ENCODE measurements at places on chromosomes 11 and 22.

GRCh38 chr11:13962562-13963168 is at the start of gene SPON1:
SPON1 (plus strand) TSS chr11:13962723; CDS start chr11:13962905, 182 bp downstream.
- ATAC-seq, result peak; percentile 54

- ATAC-seq, result no peak
Observed at GRCh38 chr11:128824191-128825049, 42.7 kb downstream of the KCNJ1 start.

- peak; percentile 44 for ATAC-seq
Observed at GRCh38 chr11:32893343-32894148, 935 bp downstream of the QSER1 start.

DNA sequence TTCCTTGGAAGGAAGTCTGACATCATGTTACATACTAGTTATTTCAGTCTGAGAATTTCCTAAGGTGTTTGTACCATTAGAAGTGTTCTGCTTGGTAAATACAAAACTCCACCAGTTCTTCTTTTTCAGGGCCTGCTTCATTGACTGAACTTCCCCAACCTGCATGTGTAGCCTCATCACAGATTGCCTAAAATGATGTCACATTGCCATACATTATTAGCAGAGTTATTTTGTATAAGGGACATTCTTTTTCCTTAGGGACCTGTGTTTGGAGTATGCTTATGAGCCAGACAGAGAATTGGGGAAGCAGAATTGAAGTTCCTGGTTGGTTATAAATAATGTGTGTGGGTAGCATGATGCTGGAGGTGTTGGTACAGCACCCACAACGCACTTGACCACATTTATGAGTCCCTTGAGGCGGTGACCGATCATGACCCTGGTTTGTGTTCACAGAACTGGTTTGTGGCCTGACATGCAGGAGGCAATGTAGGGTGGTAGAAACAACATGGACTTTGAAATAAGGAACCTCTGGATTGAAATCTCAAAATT is 16.4 kb upstream of the MMP7 start:
- ATAC-seq, result peak; percentile 57

DNA sequence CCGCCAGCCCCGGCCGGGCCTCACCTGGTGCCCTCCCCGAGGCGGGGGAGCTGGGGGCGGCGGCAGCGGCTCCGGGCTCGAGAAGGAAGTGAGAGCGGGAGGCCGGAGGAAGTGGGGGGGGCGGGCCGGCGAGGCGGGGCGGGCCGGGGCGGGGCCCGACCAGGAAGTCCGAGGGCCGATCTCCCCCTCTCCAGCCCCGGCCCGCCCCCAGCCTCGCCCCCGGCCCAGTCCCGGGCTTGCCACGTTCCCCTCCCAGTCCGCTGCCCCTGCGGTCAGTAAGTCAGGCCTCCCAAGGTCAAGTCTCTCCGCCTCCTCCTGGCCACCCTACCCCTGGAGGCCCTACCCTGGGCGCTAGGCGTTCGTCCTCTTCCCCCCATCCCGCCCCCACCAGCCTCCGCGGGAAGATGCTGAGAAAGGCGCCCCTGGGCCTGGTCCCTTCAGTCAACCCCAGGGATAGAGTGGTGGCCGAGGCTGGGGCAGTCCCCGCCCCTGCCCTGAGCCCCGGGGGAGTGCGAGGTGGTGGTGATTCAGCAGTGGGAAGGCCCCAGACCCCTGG is at the start of gene RHOG:
Gene RHOG (minus strand): TSS at position 90 of the 556 bp plus-strand sequence. CDS start 12,821 bp downstream, outside the sequence.
- ATAC-seq, result peak; percentile 88

DNA sequence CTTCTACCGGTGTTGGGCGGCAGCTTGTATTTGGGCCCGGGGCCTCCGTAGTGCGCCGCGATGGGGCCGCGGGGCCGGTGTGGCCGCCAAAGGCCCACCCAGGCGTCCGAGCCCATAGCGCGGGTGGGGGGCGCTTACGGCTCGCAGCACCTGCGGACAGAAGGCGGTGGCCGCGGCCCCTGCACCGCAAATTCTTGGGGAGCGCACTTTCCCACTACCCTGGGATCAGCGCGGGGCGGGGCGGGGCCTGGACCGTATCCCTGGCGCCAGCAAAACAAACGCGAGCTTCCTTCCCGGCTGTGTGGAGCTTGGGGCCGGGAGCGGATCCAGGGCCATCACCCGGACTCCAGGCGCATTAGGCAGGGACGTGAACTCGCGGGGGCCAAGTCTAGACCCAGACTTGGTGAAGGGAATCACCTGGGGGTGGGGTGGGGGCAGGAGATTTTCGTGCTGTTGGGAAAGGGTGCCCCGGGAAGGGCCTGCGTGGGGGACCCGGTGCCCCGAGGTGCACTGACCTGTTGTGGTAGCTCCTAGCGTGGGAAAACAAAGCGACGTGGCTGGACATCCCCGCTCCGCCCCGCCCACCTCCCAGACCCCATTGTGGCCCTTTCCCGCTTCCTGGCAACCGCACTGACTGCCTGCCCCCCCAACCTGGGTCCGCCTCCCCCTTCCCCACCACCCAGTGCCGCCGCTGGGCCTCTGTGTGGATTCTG is 2.3 kb upstream of the TYMP start:
- no peak for ATAC-seq

- no peak for ATAC-seq
Observed at GRCh38 chr11:80899381-80899780, 1458.6 kb upstream of the TENM4 start.

DNA sequence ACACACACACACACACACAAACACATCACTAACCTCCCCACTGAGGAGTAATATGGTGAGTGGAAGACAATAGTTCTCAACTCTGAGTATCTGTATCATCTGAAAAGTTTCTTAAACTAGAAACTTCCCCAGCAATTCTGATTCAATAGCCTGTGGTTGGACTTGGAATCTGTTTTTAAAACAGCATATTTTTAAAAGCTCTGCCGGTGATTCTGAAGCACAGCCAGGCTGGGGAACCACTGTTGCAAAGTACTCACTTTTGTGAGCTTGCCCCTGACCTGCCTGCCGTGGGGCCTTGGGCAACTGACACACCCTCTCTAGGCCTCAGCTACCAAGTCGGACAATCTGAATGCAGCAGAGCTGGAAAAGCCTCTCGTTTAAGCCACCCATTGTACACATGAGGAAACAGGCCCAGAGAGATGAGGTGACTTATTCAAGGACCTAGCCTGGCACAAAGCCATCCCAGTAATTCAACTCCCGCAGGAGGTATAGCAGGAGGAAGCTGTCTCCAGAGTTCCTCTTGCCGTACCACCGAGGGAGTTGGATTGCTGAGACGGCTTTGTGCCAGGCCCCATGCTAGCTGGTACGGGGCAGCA is 8.9 kb downstream of the SLC15A3 start:
- no peak for ATAC-seq

- ATAC-seq, result no peak
Observed at GRCh38 chr22:33314316-33314715, 256.1 kb upstream of the SYN3 start.

- ATAC-seq, result no peak
Observed at GRCh38 chr11:64650923-64651523, 60.0 kb downstream of the SLC22A12 start.

- no peak for ATAC-seq
Observed at GRCh38 chr11:46277313-46277621, 195 bp upstream of the CREB3L1 start.

DNA sequence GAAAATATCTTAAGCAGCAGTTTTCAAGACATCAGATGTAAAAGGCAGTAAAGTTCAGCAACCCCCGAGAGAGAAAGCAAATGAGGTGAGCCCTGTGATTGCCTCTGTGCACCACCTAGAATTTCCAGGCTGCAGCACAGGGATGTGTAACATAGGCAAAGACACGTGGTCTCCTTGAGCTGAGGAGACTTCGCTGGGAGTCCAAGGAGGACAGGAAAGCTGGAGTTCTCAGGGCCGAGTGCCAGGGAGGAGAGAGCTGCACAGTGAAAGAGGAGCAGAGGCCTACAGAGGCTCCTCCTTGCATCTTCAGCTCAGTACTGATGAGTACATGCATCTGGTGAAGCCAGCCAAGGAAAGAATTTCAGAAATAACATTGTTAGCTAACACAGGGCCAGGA is 17.6 kb upstream of the TOLLIP start:
- ATAC-seq, result no peak

- peak; percentile 28 for ATAC-seq
Observed at GRCh38 chr11:48109046-48109666, 107.5 kb upstream of the OR4B1 start.

DNA sequence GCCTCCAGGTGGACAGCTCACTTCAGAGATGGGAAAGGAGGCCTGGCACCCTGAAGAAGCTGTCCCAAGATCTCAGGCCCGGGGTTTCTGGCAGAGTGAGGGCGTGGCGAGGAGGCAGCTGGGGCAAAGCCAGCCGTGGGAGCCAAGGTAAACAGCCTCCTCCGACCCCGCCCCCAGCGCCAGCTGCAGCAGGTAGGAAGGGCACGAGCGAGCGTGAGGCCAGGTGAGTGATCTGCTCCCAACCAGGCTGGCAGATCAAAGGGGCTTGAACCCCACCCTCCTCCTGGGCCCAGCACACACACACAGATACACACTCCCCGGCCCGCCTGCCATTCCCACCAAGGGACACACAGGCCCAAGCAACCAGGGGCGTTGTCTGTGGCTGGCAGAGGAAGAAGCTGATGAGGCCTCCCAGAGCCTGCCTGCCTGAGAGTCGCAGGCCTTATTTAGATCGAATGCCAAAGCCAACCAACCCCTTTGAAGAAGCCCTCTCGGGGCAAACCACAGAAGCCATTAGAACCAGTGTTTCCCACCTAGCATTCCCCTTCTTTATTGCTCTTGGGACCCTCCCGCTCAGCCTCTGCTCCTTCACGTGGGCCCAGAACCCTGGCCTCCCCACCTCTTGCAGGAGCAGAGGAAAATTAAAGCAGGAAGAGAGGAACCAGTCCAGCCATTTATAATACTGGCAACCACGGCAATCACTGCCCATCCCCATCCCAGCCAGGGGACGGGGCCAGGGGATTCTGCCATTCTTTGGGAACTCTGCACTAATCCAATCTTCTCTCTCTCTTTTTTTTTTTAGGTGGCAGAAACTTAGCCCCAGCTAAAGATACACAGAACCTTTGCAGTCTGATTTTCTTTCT is 5.0 kb downstream of the PDGFB start:
- ATAC-seq, result no peak

- ATAC-seq, result peak; percentile 25
Observed at GRCh38 chr22:35437049-35437448, 37.1 kb downstream of the MCM5 start.

DNA sequence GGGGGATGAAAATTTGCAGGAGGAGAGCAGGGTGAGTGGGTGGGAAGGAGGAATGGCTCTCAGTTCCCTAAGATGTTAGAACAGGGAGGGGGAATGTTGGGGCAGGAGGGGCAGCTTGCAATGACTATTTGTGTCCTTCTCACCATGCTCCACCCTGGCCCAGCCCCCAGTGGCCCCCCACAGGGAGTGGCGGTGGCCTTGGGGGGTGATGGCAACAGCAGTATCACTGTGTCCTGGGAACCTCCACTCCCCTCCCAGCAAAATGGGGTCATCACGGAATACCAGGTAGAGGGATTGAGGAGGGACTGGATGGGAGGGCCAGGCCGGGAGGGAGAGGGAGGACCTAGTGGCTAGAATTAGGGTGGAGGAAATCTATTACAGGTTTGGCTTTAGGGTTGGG is 10.2 kb downstream of the ROBO3 start:
- no peak for ATAC-seq

GRCh38 chr22:43227239-43227630 is 40.3 kb upstream of the TTLL12 start:
- no peak for ATAC-seq

DNA sequence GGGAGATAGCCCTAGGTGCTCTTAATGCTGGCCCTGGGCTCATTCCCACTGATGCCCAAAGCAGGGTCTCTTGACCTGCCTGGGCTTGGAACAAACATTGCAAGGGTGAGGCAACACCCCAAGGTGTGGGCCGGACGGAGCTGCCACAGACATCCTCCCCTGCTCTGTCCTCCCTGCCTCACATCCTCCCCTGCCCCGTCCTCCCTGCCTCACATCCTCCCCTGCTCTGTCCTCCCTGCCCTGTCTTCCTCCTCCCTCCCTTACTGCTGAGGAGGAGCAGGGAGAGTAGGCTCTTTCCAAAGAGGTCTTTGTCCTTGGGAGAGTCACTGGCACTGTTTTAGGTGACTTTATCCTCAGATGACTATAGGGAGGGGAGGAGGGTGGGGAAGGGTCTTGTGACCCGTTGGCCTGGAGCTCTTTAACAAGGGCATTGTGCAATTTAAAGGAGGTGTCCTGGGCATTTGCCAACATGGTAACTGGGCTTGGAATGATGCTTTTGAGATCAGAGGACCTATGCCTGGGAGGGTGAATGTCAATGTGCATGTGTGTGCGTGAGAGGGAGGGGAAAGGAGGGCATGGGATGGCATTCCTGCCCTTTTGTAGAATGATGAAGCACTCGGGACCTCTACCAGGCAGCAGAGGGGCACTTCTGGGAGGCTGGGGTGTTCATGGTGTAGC is 700 bp downstream of the FAM180B start:
- ATAC-seq, result no peak

GRCh38 chr11:110776081-110776480 is 63.8 kb upstream of the ARHGAP20 start:
- ATAC-seq, result no peak

DNA sequence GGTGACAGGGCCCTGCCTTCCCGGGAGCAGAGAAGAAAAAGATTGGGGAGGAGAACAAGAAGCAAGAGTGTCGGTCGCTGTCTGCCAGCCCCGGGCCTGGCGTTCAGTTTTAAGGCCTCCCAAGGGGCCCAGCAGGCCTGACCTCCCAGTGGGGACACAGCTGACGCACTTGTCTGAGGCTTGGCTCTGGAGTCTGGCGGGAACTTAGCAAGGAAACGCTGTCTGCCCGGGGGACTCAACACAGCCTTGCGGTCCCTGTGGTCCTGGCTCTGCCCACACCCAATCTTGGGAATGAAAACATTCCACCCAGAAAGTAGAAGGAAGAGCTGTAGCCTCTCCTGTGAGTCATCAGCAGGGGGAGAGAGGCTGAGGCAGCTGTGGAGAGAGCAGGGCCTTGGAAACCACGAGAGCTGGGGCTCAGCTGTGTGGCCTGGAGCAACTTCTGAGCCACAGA is 54.4 kb downstream of the TRAF6 start:
- no peak for ATAC-seq

- ATAC-seq, result no peak
Observed at GRCh38 chr11:127157225-127157624, 156.7 kb upstream of the KIRREL3 start.

- ATAC-seq, result no peak
Observed at GRCh38 chr22:38088629-38089473, 4.9 kb upstream of the SLC16A8 start.

DNA sequence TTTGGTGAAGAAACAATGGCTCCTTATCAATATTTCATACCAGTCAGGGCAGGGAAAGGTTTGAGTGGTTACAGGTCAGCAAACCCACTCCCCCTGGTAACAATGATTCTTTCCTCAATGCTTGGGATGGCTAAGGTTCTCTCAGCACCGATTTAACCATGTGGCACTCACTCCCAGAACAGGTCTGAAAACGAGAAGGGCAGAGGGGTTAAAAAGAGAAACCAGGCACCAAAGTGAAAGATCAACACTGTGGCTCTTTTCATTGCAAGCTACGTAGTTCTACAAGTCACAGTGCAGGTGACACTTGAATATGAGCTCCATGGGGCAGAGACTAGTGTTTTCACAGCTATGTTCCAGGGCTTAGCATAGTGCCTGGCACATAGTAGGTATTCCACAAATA is 132.4 kb downstream of the PLEKHA7 start:
- ATAC-seq, result no peak
